ENCODE measurements at places on chromosomes 2 and 18. TPM values are rescaled to one million over a fixed set of nuclear protein-coding genes. Genes with fewer than 3 reads are reported as not detected.

The PECR gene
- 137 TPM for total RNA-seq

The SIX3 gene
- total RNA-seq, result not detected

The KIF5C gene
- total RNA-seq, result 0.75 TPM

The TUBA3D gene
- total RNA-seq, result not detected

The CD207 gene
- total RNA-seq, result 0.95 TPM

The DOCK10 gene
- total RNA-seq, result 64.7 TPM

The LRRTM4 gene
- total RNA-seq, result 0.32 TPM

The STK17B gene
- total RNA-seq, result 16.7 TPM

The LRRTM1 gene
- 7.9 TPM for total RNA-seq

The REG3G gene
- not detected for total RNA-seq

The SLC8A1 gene
- total RNA-seq, result 44.5 TPM

- DNase-seq, result no peak
Measured at GRCh38 chr2:228516019-228516418, 334.5 kb upstream of the SPHKAP start.

DNA sequence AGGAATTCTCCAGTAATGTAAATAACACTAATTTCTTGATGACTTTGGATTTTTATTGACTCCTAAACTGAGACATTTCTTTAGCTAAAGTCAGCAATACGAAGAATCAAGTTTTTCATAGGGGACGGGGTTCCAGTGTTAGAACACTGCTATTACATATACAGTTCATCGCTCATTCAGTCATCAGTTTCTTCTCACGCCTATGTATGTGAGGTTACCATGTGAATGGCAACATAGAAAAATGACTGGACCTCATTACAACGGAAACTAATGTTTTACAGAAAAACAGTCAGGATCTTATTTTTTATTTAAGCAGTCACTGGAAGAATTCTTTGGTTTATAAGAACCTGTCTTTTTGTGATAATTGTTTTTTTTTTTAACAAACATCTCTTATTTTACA is 56.4 kb downstream of the THADA start:
- no peak for DNase-seq

- DNase-seq, result no peak
Measured at GRCh38 chr18:8301427-8302172, 307.6 kb upstream of the RAB12 start.

DNA sequence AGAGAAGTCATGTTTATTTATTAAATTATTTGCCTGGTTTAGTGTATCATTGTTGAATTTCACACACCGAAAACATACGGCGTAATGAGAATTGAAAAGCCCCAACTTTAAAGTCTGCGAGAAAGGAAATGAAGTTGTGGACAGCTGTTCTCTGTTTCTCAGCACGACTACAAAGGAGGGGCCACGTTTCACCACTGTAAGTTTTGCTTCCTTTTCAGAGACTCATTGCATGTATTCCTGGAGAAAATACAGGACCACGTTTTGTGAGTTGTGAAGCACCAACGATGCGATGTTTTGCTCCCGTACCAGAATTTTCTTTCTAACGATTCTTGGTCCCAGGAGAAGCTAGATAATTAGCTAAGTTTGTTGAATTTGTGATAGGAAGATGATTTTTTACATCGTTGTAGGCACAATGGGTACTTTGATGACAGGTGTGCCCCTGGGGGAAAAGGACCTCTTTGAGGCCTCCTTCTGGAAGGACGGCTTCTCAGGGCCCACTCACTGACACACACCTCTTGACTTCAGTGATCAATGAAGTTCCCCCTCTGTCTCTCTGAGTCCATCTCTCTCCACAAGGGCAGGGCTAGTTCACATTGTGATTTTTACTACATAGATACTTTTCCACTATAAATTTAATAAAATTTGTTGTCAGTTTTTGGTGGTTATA is 23.7 kb upstream of the ACKR3 start:
- DNase-seq, result no peak

DNA sequence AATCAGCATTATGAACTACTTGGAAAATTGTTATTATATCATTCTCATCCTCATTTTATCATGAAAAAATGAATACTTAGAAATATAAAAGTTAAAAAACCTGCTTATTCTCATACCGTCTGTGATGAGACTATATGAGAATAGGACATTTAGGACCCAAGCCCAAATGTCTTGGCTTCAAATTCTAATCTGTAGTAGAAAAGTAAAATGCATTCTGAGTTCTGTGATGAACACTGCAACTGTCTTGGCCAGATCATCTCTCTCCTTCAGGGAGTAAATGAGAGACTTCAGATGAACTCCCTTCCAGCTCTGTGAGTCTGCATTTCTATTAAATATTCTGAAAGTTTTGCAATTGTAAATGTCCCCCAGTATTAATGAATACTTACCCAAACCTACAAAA is 940.7 kb upstream of the KLHL29 start:
- no peak for DNase-seq

DNA sequence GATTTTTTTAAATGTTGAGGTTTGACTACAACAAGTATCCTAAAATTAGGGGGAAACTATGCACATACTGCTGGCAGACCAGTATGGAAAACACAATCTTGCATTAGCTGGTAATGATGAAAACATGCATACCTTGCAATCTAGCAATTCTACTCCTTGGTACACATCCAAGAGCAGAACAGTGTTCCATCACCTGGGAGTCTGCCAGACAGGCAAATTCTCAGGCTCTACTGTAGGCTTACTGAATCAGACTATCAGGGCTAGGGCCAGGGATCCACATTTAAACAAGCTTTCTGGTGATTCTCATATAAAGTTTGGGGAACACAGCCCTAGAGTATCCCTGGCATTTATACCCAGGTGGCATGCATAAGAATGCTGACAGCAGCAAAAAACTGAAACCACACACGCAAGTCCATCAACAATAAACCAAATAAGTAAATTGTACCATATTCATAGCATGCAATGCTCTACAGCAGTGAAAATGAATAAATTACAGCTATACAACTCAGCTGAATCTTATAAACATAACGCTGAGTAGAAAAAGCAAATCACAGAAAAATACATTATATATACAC is 13.6 kb downstream of the CDH2 start:
- DNase-seq, result no peak

GRCh38 chr2:224723586-224724217 is 7.5 kb upstream of the CCDC195 start:
- DNase-seq, result no peak

GRCh38 chr2:41521211-41521610 is 526.6 kb upstream of the PKDCC start:
- DNase-seq, result no peak

GRCh38 chr2:232534940-232535651 is 4.4 kb upstream of the CHRNG start:
- DNase-seq, result no peak

DNA sequence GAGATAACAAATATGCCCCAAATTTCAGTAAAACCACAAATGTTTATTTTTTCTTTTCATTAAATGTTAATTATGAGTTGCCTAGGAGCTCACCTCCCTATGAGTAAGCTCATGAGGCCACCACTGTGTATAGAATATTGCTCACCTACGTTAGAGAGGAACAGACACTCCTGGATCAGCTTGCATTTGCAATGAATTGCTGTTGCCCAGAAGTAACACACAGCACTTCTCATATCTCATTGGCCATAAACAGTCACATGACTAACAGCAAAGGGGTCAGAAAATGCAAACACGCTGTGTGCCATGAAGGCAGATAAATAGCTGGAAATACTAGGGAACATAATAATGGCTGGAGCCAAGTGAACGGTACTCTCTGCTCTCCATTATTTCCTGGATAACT is 89.0 kb upstream of the GALNT5 start:
- no peak for DNase-seq

GRCh38 chr2:40511661-40512213 is 59.8 kb upstream of the SLC8A1 start:
- DNase-seq, result peak; percentile 14

GRCh38 chr2:98134172-98135005 is 47.4 kb downstream of the VWA3B start:
- no peak for DNase-seq

GRCh38 chr18:48581941-48582340 is 43.1 kb downstream of the CTIF start:
- no peak for DNase-seq

- no peak for DNase-seq
Measured at GRCh38 chr2:84817239-84817655, 63.6 kb downstream of the TRABD2A start.

GRCh38 chr2:47867205-47867604 is 39.1 kb downstream of the FBXO11 start:
- no peak for DNase-seq

DNA sequence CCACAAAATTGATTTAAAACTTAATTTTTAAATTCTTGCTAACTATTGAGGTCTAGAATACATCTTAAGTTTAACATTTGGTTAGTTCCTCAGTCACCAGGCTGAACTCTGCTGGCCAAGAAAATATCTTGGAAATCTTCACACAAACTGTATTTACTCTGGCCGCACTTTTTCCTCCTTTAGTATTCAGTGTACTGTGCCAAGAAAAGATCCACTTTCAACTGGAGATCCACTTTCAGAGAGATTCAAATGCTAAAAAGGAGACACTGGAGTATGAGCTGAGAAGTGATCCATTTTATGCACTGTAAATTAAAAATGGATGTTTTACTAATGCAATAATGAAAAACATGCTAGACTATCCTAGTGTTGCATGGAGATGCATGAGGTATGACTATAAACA is 98.1 kb downstream of the ANTXR1 start:
- DNase-seq, result no peak

DNA sequence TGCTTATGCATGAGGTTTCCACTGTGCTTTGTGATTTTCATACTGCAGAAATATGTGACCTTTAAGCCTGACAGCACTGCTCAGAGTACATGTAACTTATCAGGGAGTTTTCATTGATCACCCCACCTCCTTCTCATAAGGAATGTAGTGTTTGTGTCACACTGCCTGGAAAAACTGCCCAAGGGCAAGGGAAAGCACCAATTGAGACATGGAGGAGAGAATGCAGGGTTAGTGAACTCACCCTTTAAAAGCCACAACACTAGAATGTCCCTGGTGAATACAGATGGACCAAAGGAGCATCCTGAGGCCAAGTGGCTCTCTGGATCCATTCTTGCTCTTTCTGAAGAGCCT is 147.2 kb upstream of the SPATS2L start:
- DNase-seq, result no peak

GRCh38 chr18:74951165-74951760 is 257.7 kb downstream of the PTGR3 start:
- DNase-seq, result peak; percentile 45

- DNase-seq, result peak; percentile 84
Measured at GRCh38 chr18:62526098-62527025, 3.5 kb downstream of the ZCCHC2 start.

DNA sequence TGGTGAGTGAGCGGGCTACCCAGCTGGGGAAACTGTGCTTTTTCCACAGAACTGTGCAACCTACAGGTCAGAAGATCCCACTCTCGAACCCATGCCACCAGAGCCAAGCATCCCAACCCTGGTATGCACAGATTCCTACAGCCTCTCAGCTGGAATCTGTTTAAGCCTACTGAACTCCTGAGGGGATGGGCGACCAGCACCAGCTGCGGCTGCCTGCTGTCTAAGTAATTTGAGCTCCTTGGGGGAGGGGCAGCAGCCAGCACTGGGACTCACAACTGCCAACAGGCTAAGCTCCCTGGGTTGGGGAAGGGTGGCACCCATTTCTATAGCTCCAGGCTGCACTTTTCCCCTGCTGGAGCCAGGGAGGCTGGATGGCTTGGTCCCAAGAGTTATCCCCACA is 11.8 kb downstream of the CYP27C1 start:
- DNase-seq, result no peak

DNA sequence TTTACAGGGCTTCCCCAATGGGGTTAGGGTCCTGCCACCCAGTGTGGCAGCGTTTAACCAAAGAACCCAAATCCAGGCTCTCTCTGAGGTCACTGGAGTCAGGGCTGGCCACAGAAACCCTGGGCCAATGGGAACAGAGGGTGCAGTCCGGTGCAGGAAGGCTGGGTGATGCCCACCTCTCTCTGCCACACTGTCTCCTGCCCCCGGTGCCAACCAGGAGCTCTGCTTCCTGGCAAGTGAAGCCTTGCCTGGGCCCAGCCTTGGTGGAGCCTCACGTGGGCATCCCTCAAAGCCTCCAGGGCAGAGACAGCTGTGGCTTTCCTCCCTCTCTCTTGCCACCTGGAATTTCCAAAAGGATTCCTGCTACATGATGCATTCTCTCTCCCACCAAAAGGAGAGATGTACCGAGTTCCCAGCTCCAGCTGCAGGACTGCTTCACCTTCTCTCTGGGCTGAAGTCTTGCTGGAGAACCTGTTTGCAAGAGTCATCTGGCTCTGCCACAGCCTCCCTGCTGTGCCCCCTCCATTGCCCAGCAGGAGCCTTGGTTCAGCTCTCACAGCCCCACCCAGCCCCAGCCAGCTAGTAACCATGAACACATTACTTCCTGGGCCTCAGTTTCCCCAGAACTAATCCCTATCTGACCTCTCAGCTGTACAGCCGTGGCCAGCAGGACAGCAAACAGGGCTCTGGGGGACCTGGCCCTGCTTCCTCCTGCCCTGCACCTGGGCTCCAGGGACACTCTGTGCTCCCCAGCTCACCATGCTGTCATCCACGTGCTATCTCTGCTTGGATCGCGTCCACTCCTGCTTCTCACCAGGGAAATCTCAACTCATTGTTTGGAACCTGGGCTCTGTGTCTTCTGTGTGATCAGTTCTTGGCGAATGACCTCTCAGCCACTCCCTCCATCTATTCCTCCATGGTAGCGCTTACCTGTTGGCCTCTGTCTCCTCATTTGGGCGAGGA is 43.4 kb downstream of the KCNF1 start:
- no peak for DNase-seq

- DNase-seq, result no peak
Measured at GRCh38 chr2:181183878-181184542, 203.6 kb downstream of the UBE2E3 start.

DNA sequence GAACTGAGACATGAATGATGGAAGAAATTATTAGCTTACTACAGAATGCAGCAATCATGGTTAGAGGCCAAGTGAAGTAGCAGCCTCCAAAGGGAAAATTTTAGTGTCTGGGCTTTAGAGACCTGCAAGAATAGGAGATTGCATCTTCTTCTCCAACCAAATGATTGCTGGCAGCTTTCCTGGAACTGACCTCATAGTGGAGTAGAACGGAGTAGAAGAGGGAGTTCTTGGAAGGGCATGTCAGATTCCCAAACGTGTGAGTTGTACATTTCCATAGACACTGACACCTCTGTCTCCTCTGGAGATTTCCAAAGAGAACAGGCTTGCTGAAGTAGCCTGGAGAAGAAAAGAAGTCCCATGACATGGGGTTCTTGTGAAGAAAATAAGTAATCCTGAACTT is 169.8 kb upstream of the ERBB4 start:
- DNase-seq, result no peak

- DNase-seq, result no peak
Measured at GRCh38 chr2:207133458-207133819, 32.3 kb downstream of the KLF7 start.

Data from transverse colon (tissue), 4 donors.